HCEC 1CT (cell line): ENCODE measurements at places on chromosomes 16 and 17.

DNA sequence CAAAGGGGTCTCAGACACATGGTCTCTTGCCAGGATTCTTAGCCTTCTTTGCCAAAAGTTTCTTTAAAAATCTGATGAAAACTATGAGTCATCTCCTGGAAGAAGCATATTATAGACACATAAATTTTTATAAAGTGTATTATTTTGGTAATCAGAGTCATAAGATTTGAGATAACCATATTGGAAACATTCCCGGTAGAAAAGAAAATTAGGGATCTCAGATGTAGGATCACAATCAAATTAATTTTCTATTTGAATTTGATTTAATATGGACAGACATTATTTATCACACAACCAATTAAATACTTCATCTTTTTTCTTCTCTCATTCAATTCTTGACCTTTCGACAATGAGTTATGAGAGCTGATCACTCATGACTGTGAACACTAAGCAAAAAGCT, 347.7 kb upstream of the CDH8 start:
- DNase-seq = no peak

DNA sequence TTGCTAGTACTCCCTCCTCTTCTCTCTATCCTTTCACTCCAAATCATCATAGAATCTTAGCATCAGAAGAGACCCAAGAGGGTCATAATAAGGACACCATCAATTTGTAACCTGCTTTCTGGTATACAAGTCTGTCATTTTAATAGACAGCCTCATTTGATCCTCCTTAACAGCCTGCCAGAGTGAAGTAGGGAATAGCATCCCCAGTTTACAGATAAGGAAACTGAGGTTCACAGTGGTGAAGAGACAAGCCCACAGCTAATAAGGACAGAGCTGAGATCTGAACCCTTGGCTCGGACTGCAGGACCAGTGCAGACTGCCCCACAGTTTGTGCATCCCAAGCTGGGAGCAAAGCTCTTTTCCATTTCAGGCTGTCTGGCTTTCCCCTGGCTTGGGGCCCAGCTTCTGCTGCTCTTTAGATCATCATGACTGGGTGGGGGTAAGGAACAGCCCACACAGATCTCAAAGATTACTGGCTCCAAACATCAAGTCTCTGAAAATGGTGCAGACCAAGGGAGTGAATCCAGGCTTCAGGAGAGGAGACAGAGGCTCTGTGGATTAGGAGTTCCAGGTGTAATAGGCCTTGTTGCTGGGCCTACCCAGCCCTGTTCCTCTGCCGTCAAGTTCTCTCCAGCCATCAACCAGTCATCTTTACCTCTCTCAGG, 10.3 kb upstream of the IGFBP4 start:
- DNase-seq = no peak

- DNase-seq = peak; percentile 92
Measured at GRCh38 chr17:42311240-42312034, 23.1 kb downstream of the STAT5A start.

DNA sequence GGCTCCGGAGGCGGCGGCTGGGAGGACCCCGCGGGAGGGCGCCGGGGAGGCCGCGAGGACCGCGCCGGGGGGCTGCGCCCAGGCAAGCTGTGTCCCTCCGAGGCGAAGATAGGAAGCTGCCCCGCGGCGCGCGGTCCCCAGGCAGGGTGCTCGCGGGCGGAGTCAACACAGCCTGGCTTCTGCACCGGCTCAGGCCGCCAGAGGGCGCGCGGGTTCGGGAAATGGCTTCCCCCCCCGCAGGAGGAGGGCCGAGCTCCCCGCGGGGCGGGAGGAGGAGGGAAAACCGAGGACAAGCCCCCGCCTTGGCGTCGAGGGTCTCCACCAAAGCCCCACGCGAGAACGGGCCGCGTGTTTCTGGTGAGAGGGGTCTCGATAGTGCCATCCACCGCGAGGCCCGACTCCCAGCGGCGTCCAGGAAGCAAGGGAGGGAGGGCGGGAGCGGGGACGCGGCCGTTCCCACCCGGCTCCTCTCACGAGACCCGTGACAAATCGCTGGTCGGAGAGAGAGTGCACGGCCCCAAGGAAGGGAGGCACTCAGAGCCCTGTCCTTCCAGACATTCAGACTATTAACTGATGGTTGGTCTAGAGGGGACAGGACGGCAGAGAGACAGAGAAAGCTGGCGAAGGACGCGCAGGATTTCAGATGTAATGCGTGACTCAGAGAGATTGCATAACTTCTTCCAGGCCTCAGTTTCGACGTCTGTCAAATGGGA, 64.4 kb upstream of the DNAJA2 start:
- DNase-seq = peak; percentile 58

DNA sequence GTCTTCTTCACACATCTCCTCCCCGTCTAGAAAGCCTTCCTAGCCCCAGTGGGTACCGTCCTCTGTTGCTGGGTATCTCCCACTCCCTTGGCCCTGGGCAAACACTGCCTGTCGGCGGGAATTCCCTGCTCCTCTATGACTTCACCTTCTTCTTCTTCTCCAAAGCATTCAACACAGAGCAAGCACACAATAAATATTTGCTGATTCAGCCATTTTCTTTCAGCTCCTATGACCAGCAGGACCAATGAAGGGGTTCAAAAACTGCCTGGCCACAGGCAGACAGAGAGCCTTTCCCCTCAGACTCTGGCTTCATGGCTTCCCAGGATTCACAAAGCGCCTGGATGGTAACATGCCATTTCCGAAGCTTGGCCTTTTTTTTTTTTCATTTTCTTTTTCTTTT, 53.2 kb upstream of the ADCY9 start:
- DNase-seq = no peak

GRCh38 chr17:65078441-65079160, 22.1 kb upstream of the GNA13 start:
- DNase-seq = peak; percentile 44

DNA sequence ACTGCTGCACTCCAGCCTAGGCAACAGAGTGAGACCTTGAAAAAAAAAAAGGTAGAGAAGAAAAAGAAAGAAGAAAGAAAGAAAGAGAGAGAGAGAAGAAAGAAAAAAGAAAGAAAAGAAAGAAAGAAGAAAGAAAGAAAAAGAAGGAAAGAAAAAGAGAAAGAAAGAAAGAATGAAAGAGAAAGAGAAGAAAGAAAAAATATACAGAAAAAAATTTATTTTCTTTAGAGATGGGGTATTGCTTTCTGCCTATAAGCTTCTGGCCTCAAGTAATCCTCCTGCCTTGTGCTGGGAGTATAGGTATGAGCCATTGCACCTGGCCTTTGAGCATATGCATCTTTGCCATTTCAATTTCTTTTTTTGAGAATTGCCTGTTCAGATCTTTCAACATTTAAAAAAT, 156.8 kb downstream of the IRX3 start:
- DNase-seq = no peak

GRCh38 chr16:12323007-12323758, 346.6 kb downstream of the SNX29 start:
- DNase-seq = no peak

DNA sequence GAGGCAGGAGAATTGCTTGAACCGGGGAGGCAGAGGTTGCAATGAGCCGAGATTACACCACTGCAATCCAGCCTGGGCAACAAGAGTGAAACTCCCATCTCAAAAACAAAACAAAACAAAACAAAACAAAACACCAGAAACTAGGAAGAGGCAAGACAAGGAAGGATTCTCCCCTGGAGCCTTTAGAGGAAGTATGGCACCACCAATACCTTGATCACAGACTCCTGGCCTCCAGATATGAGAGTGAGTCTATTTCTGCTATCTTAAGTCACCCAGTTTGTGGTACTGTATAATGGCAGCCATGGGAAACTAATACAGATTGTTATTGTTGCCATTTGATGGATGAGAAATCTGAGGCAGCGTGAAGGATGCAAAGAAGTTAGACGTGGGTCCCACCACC, 14.6 kb upstream of the CPPED1 start:
- no peak for DNase-seq

DNA sequence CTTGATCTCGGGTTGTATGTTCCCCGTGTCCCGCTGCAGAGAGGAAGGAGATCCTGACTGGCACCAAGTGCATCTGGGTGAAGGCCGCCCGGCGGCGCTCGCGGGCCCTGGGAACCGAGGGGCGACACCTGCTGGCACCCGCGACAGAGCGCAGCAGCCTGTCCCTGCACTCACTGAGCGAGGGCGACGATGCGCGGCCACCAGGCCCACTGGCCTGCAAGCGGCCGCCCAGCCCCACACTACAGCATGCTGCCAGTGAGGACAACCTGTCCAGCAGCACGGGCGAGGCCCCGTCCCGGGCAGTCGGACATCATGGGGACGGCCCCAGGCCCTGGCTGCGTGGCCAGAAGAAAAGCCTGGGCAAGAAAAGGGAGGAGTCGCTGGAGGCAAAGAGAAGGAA, 7.5 kb downstream of the BTBD17 start:
- DNase-seq = no peak

DNA sequence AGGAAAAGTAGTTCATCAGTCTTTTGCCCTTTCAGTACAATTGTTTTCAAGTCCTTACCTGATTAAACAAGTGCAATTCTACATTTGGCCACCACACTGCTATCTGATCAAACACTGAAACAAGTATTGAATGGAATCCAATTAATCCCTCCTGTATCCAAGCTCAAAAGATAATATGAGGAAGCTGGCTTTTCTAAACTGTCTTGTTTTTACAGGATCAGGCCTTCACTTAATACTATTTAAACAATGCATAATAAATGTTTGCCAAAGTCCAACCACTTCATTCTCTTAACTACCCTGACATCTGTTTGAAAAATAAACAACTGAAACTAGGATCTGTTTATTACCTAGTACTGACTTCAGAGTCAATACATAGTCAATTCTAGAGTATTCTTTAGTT, 131.6 kb downstream of the MRTFB start:
- DNase-seq = peak; percentile 16

GRCh38 chr16:77788181-77789084, at the start of gene VAT1L:
Gene VAT1L, plus strand, starts transcription at chr16:77788564. Its CDS starts 119 bp downstream, at chr16:77788683.
- peak; percentile 50 for DNase-seq

DNA sequence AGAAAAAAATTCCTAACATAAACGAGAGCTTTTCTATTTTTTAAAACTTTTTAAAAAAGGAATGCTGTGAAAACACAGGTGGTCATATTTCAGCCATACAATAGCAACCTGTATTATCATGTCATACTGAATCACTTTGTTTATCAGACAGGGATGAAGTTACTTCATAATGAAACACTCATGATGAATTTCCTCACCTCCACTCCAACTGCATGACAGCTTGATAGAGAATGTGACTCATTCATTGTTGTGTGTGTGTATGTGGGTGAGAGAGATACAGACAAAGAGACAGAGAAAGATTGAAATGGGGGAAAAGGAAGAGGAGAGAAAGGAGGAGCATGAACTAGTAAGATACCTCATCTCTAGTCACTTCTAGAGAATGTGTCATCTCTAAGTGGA, 109.0 kb downstream of the SYCE1L start:
- peak; percentile 78 for DNase-seq

GRCh38 chr17:81513753-81514488, 1.3 kb upstream of the ACTG1 start:
- peak; percentile 75 for DNase-seq

DNA sequence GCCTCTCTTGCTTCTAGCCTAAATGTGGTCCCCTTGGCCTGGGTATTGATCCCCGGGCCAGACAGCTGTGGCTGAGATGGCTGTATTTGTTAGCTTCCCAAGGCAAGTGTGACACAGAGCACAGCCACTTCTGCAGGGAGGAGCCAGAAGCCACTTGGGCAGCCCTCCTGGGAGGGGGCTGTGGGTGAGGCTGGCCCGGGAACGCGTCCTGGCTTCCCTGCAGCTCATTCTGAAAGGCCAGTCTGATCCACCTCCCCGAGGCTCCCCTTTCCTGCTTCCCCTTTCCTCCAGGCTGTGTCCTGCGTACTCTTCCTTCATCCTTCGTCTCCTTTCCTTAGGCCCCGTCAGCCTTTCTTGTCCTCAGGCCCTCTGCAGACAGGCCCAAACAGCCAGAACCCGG, 8.0 kb downstream of the SERPINF2 start:
- DNase-seq = no peak

DNA sequence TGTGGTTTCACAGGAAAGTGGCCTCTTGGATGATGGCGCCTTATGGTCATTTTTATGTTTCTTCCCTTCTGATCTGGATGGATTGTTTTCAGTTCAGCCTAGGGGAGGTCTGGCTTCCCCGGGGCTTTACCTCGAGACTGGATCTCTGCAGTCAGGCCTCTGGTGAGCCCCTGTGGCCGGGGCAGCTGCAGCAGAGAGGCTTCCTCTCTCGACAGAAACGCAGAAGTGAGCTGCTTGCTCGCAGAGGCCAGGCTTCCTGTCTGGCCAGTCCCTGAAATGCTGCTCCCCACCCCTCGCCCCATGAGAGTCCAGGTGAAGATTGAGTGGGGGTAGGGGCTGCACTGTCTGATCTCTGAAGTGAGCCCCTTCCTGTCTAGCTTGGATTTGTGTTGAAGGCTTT, 44.0 kb downstream of the PLCG2 start:
- no peak for DNase-seq

DNA sequence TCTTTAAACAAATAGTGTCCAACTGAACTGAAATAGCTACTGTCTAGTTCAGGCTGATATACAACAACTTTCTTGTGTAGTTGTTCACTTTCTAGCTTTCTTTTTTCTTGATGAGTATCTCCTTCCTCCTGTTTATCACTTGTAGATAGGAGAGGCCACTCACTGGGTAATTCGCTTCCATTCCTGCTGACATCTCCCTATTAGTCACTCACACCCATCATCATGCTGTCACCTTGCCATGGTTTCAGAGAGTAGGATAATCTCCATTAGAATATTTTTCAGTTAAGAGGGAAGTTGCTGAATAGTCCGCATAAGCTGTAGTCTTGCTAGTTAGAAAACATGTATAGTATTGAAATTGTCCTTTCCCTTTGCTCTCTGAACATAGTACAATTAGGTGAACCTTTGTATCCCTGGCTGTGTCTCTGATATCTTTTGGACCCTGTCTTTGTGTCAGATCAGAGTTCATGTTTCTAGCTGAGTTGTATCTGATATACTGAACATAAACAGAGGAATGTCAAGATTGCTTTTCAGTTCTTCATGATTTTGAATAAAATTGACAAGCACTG, 64.4 kb upstream of the RASL10B start:
- no peak for DNase-seq

DNA sequence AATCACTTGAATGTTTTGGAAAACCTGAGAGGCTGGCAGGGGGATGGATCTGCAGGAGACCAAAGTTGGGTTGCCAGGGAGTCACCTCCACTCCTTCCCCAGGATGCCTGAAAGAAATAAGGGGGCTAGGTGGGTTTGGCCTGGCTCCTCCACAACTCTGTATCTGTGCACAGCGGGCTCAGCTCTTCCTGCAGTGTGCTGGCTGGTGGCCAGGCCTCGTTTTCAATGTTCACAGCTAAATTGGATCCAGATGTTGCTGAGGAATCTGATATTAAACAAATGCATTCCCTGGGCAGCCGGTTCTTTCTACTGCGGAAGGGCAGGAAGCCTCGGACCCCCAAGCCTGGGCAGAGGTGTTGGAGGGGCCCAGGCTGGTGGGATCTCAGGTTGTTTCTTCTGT, 106.2 kb downstream of the N4BP1 start:
- DNase-seq = peak; percentile 83
